ENCODE measurements at places on chromosomes 2 and 18.

DNA sequence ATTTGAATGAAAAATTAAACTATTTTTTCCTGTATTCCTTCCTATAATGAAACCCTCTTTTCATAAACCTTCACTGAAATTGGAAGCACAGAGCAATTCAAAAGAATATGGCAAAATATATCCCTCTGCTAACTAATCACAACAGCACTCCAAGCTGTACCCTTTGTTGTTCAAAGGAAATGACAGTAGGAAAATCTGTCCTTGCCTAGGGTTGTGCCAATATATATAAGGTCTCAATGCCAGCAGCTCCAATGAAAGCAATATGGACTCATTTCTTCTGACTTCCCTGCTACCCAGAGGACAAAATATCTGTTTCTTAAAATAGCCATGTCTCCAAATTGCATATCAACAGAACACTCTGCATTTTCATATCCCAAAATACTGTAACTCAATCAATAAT is 373.9 kb upstream of the MC4R start:
- no peak for DNase-seq

GRCh38 chr2:84821806-84822205 is 59.1 kb downstream of the TRABD2A start:
- DNase-seq, result no peak

DNA sequence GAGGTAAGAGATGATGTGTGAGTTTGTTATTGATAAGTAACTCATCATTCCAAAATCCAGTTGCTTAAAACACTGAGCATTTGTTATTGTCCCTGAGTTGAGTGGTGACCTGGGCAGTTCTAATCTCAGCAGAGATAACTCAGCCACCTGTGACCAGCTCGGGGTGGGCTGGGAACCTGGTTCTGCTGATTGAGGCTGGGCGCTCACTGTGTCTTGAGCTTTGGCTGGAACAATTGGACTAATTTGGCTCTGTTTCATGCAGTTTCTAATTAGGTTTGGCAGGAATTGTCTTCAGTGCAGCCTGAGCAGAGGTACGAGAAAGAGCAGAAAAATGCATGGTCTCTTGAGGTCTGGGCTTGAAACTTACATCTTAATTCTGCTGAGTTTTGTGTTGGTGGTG is 144.7 kb downstream of the RNF144A start:
- no peak for DNase-seq

DNA sequence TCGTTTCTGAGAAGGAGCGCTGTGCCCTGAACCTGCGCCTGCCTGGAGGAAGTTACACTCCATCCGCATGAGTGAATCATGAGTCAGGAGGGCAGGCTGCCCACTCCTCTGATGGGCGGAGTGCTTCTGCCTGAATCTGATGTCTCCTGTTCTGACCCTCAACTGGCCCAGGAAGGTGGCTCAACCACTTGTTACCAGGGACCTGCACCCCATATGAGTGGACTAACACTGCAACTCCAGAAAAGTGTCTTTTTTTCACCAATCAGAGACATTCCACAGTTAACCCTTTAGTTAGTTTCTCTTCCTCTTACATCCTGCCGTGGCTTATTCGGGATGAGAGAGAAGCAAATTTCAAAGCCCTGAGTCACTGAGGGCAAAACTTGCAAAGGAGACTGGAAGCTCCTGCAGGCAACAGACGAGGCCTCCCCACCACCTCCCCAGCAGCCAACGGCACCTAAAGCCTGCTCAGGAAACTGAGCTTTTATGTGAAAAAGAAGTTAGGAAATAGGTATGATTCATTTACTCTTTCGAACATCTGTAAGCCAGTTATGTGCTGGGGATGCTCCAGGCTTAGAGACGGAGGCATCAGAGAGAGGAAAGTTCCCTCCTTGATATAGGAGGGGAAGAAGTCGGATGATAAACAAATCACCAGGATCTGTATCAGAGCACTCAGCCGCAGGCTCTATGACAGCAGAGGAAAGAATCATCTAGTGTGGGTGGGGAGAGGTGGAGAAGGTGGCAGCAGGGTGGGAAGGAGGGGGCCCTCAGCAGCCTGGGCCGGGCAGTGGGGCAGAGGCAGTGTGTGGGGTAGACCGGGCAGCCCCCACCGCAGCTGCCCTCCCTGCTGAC is 30.9 kb downstream of the MBP start:
- DNase-seq, result peak; percentile 83

GRCh38 chr2:85164145-85164569 is 31.0 kb downstream of the TCF7L1 start:
- no peak for DNase-seq

GRCh38 chr2:191835539-191836350 is 11.1 kb downstream of the CAVIN2 start:
- no peak for DNase-seq

GRCh38 chr2:47896450-47896968 is 9.8 kb downstream of the FBXO11 start:
- DNase-seq, result no peak

GRCh38 chr2:239767021-239767905 is 257.9 kb downstream of the NDUFA10 start:
- DNase-seq, result no peak

DNA sequence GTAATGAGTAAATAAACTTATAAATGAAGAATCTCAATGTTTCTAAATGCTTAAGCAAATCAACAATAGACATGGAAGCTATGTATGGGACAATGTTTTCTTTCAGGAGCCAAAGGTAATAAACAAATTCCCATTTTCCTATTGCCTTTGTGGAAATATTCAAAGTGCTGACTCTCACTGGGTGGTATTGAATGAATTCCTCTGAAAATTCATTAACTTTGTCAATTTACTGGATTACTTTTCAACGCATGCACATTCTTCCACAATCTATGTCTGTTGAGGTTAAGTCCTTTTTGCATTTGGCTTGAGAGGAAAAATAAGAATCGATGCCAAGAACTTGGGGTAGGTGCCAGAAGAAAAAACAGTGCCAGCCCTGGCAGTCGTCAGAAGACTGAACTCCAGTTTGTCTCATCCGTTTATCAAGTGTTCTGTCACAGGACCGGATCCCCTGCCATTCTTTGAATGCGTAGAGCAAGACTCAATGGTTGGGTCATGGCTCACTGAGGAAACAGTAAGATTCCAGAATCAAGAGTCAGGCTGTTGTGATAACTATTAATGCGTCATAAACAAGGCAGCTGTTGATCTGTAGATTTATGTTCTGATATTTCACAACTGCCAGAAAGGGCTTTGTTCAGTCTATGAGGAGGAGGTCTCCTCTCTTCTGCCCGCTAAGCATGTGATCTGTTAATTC is 133.3 kb downstream of the GFPT1 start:
- DNase-seq, result peak; percentile 32

- DNase-seq, result no peak
Observed at GRCh38 chr2:147420947-147421675, 423.7 kb upstream of the ACVR2A start.

DNA sequence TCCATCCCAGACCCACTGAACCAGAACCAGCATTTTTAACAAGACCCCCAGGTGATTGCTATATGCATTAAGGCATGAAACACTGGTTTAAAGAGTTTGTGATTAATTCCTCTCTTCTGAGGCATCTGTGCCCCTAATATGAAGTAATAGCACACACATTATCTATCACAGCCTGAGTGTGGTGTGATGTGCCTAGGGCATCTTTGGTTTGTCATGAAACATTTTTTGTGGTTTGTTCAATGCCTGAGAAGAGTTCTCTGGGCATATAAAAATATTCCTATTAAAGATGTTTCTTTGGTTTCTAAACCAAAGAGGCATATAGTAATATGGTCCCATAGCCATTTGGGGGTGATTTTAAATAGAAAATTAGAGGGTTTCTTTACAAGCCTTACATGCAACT is 221.7 kb upstream of the SPOPL start:
- DNase-seq, result no peak

DNA sequence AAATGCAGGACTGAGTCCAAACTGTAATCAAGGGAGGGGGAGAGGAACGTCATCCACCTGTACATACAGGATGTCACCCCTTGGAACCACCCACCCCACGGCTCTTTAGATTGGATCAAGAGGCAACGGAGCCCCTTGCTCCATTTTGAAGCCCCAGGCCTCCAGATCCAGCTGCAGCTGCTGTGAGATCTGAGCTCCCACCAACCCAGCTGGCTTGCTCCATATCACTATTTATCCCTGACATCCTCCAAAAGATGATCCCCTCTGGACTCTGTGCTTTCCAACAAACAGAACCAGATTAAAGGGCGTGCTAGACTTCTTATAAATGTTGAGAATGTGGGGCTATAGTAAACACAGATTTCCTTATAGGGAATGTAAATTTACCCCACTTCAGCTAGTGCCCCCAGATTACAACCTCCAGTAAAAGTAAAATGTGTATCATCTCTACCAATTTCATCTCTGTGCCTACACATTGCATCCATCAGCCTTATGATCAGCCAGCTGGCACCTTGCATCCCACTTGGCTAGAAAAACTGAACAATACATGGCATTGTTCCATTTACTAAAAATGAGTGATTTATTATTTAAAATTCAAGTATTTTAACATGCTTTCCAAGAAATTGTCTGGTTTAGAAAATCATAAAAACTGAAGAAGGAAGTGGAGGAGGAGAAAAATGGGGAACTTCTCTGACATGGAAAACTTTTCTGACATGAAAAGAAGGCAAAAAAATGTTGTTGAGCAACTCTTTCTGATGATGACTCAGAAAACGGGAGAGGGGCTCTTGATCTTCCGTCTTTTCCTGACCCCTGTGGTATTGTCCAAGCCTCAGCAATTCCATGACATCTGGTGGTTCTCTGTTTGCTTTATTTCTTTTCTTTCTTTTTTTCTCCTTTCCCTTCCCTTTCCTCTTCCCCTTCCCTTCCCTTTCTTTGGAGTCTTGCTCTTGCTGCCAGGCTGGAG is 262.6 kb upstream of the THUMPD2 start:
- no peak for DNase-seq

- DNase-seq, result no peak
Observed at GRCh38 chr18:25189391-25190185, 162.4 kb downstream of the ZNF521 start.

GRCh38 chr2:74304332-74305148 is 38.7 kb downstream of the SLC4A5 start:
- no peak for DNase-seq

DNA sequence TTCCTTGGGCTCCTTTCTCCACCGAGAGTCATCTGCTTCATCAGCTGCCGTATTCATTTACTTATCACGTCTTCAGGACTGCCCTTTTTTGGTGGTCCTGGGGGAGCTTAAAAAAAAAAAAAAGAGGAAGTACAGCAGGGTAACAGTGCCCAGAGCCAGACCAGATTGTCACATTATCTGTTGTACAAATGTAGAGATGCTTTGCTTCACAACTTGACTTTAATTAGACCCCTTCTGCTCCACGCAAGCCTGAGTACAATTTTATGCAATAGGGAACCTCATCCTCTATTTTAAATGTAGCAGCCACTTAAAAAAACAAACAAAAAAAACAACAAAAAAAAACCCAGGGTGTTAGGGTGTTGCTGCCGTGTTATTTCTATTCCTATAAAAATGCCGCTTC is 128.3 kb downstream of the PRPF40A start:
- no peak for DNase-seq

GRCh38 chr2:63842149-63843061 is 709 bp downstream of the UGP2 start:
- DNase-seq, result no peak

DNA sequence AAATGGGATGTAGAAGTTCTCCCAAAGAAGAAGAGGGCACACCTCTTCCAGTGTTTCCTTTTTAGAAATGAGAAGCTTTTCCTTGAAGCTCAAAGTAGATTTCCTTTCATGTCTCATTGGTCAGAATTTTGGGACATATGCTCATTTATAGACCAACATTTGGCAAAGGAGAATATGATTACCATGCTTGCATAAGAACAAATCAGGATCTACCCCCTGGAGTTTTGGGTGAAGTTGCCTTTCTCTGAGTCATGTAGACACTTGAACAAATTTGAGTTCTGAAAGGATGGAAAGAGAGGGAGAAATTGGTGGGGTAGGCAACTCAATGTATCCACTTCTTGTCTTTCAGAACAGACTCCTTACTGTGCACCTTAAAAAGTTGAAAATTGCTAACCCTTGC is 409.0 kb downstream of the SLC4A3 start:
- no peak for DNase-seq

DNA sequence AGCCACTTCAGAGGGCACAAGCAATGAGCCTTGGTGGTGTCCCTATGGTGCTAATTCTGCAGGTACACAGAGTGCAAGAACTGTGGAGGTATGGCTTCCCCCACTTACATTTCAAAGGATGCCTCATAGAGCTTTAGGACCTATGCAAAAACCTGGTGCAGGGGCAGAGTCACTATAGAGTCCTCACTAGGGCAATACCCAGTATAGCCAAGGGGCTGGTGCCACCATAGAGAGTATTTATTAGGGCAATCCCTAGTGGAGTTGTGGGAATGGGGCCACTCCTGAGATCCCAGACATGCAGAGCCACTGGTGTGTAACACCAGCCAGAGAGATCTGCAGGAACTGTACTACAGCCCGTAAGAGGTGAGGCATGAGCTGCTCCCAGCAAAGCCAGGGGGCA is 312.2 kb downstream of the SLC4A3 start:
- no peak for DNase-seq

DNA sequence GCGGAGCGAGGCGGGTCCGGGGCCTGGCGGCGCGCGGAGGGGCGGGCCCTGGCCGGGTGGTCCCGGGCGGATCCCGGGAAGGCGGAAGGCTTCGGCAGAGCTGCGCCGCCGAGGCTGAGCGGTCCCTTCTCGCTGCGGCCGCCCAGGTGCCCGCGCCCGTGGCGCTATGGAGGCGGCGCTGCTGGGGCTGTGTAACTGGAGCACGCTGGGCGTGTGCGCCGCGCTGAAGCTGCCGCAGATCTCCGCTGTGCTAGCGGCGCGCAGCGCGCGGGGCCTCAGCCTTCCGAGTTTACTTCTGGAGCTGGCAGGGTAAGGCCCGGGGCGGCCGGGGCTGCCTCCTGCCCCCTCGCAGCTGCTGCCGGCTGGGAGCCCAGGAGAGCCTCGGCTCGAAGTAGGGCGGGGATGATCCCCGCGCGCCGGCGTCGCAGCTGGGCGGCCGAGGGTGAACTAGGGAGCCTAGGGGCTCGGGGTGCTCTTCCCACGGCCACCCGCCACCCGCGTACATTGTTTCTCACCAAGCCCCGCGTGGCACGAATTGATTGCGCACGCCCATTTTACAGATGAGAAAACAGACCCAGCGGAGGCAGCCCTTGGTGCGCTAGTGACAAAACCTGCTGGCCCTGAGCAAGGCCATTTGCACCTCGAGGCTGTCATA is at the start of gene SLC66A3:
Gene SLC66A3, plus strand, starts transcription at position 87 of the 655 bp plus-strand sequence. Its CDS starts 80 bp downstream, at position 167.
- no peak for DNase-seq

GRCh38 chr2:118774458-118775133 is 72.9 kb downstream of the EN1 start:
- no peak for DNase-seq
